ENCODE measurements at places on chromosomes 3 and 15. TPM values are rescaled to one million over a fixed set of nuclear protein-coding genes. Genes with fewer than 3 reads are reported as not detected.

DNA sequence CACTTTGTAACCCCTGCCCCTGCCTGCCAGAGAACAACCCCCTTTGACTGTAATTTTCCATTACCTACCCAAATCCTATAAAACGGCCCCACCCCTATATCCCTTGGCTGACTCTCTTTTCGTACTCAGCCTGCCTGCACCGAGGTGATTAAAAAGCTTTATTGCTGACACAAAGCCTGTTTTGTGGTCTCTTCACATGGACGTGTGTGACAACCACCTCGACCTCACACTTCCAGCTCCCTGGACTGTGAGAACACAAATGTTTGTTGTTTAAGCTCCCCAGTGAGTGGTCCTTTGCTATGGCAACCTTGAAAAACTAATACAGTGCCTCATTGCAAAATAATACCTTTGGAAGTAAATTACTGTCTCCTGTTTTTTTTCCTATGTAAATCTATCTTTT is 299.2 kb upstream of the POU1F1 start:
- no peak overlapping the region for H3K27ac ChIP-seq
- DNase-seq: no peak
- H3K27me3 ChIP-seq: no peaks in the 10 kb centered on the region

DNA sequence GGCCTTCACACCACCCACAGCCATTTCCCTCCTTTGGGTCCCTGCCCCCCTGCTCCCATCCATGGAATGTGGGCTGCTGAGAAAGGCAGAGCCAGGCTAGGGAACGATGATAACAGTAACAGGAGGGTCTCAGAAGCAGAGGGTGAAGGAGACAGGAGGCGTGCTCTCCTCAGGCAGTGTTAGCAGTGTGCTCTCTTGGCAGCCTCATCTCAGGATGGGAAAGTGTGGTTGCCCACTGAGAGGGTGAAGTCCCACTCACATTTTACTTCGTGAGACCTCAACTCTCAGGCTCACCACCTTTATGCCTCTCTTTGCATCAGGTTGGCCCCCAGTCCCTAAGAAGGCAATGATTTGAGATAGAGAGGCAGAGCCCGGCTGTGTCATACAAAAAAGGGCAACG is 24.5 kb downstream of the TIGIT start:
- H3K4me3 ChIP-seq: no peak overlapping the region
- no peak overlapping the region for H3K27ac ChIP-seq
- no peak for DNase-seq
- H3K4me1 ChIP-seq: peaks cover 14% of the 10 kb centered on the region
- peaks cover 12% of the 10 kb centered on the region for H3K36me3 ChIP-seq
- no peaks in the 10 kb centered on the region for H3K27me3 ChIP-seq

- peaks cover 7% of the 10 kb centered on the region for H3K36me3 ChIP-seq
- H3K4me3 ChIP-seq: no peak overlapping the region
- H3K27ac ChIP-seq: no peak overlapping the region
- no peak for DNase-seq
Measured at GRCh38 chr3:186959029-186959624, 28.8 kb downstream of the ST6GAL1 start.

GRCh38 chr3:159266779-159267178 is 464.9 kb downstream of the MFSD1 start:
- no peak overlapping the region for H3K27ac ChIP-seq
- DNase-seq: peak; percentile 76
- peaks cover 5% of the 10 kb centered on the region for H3K27me3 ChIP-seq

DNA sequence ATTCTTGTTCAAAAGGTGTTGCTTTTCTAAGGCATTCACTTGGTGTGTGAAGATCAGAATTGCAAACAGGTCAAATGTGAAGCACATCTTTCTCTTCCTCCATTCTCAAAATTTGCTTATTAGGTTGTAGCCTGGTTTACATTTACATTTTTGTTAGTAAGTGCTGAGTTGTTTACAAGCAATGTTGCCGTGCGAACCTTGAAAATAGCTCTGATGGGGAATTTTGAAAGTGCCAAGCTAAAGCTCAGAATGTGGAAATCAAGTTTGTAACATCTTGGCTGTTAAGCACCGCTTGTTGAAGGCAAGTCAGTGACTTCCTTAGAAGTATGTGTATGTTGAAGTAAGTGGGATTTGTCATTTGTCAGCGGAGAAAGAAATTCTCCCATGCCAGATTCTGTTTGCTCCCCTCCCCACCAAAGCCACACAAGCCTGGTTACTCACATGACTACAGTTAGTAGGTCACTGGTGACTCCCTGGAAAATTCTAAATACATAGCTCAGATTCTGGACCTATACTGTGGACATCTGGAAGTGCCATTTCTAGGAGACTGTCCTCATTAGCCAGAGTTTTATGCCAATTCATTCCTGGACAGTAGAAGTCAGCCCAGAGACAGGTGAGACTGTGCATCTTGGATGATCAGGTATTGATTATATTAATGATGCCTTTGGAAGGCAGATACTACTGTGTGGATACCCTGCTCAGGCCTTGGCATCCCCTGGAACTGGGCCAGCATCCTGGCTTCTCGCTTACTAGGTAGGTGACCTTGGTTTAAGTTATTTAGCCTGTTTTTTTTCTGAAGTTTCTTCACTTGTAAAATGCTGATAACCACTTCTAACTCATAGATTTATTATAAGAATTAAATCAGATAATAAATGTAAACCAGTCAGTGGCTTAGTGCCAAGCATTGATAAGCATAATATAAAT is 390.6 kb upstream of the SEMA6D start:
- H3K27me3 ChIP-seq: no peaks in the 10 kb centered on the region
- no peak overlapping the region for H3K27ac ChIP-seq
- H3K4me3 ChIP-seq: no peak overlapping the region
- H3K36me3 ChIP-seq: no peaks in the 10 kb centered on the region

DNA sequence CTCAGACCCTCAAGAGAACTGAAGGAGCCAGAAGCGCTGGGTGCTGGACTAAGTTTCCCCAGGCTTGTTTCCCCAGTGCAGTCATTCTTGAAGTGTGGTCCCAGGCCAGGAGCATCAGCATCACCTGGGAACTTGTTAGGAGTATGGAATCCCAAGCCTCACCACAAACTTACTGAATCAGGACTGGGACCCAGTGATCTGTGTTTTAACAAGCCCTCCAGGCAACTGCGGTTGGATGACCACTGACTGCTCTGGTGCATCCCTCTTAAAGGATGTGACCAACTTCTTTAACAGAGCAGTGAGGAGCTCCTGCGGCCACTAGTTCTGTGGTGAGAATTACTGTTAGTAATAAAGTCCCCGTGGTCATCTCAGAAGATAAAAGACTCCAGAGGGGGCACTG is 62.4 kb upstream of the DAZL start:
- peaks cover 20% of the 10 kb centered on the region for H3K27me3 ChIP-seq
- no peak overlapping the region for H3K4me3 ChIP-seq
- no peaks in the 10 kb centered on the region for H3K4me1 ChIP-seq
- H3K36me3 ChIP-seq: peaks cover 5% of the 10 kb centered on the region
- no peak overlapping the region for H3K27ac ChIP-seq

- H3K4me3 ChIP-seq: no peak overlapping the region
- no peaks in the 10 kb centered on the region for H3K4me1 ChIP-seq
Measured at GRCh38 chr3:108744762-108745161, 12.4 kb downstream of the RETNLB start.

GRCh38 chr15:63203451-63204090 is 14.2 kb downstream of the RAB8B start:
- no peak overlapping the region for H3K27ac ChIP-seq
- no peaks in the 10 kb centered on the region for H3K27me3 ChIP-seq
- H3K4me1 ChIP-seq: no peaks in the 10 kb centered on the region
- no peak for DNase-seq
- no peaks in the 10 kb centered on the region for H3K36me3 ChIP-seq

GRCh38 chr15:86915811-86916331 is 836.2 kb downstream of the AGBL1 start:
- no peak overlapping the region for H3K4me3 ChIP-seq
- H3K4me1 ChIP-seq: no peaks in the 10 kb centered on the region
- H3K36me3 ChIP-seq: no peaks in the 10 kb centered on the region
- no peak overlapping the region for H3K27ac ChIP-seq

DNA sequence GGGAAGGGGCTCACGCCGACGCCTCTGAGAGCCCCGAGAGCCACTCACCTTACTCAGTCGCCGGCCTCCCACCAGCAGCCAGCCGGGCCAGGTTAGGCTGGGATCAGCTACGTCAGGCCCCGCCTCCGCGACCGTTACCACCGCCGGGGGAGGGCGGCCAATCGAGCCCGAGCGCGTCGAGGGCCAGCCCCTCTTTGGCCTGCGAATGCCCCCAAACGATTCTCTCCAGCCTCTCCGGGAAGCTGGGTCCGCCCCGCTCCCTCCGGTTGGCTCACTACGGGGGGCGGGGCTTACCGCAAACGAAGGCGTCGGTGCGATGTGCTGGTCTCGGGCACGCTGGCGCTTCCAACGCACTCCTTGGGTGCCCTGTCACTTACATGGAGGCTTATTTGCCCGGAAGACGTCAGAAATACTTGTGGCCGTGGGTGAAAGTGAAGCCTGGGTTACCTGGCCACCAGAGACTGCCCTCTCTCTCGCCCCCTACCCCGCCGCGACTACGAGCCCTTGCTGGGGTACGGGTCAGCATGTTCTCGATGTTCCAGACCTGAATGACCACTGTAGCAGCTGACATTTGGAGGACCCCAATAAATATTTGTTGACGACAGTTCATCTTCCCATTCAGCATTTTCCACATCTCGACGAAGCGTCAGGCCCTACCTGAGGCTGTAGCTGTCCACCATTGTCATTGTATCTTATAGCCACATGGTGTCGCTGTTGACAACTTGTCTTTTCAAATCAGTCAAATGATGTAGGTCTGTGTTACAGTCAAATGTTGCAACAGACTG is at the start of gene CEP70:
Gene CEP70 (minus strand): TSS at position 111 of the 785 bp plus-strand sequence. CDS start 21,333 bp downstream, outside the sequence.
- peak; percentile 96 for DNase-seq
- H3K27ac ChIP-seq: peak within 1 kb of the TSS; percentile 69
- no peaks in the 10 kb centered on the region for H3K36me3 ChIP-seq

LRRC31 gene
- total RNA-seq: not detected

CLRN1 gene
- not detected for total RNA-seq

EIF1B gene
- 87.2 TPM for total RNA-seq

TMEM40 gene
- total RNA-seq: 58.4 TPM

UBE3A gene
- total RNA-seq: 101 TPM

FBXW12 gene
- not detected for total RNA-seq

HGD gene
- 0.44 TPM for total RNA-seq

CCDC39 gene
- total RNA-seq: not detected

ST6GAL1 gene
- total RNA-seq: 11.5 TPM

TLNRD1 gene
- total RNA-seq: 18.3 TPM

CLDN11 gene
- not detected for total RNA-seq

TMEM45A gene
- total RNA-seq: 4.1 TPM

FOXB1 gene
- total RNA-seq: not detected

AHSG gene
- total RNA-seq: not detected

SNTN gene
- total RNA-seq: not detected

KLHL40 gene
- total RNA-seq: not detected
